AML-193 (cell line): ENCODE measurements at places on chromosomes 2 and 18.

GRCh38 chr2:40962026-40962425 lies 510.1 kb upstream of the SLC8A1 start:
- no peak for DNase-seq

GRCh38 chr2:6812857-6813530 lies 52.7 kb downstream of the CMPK2 start:
- DNase-seq = no peak

DNA sequence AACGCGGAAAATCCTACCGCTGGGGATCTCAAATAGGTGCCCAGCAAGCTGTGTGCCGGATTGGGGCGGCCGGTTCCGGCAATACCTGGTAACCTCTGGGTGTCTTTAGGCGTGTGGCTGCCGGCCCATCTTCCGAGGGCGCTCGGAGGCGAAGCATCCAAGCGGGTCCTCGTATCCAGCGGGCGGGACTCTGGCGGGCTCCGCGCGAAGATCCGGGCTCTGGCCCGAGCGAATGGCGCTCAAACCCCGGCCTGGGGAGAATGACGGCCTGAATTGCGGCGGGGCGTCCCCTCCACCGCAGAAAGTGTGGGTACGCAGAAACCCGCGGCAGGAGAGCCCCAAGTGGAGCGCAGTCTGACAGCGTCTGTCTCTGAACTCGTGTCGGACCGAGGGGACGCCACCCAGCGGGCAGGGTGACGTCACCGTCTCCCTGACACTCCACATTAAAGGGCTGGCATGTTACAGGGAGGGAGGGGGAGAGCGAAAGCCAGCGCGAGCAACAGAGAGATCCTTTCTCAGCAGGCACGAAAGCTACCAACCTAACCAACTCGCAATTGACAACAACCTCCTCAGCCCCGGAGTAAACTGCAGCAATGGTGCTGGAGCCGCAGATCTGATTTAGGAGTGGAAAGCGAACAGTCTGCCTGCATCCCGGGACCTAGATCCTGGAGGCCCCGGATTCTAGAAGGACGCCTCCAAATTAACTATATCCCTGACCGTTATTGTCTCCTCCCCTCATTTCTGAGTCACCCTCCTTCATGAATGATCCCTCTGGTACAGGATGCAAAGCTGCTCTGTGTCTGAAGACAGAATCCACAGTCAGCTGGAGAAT lies at the start of gene SKOR2:
SKOR2 (minus strand) TSS at position 372 of the 832 bp plus-strand sequence. CDS start 2,477 bp downstream, outside the sequence.
- DNase-seq = no peak

DNA sequence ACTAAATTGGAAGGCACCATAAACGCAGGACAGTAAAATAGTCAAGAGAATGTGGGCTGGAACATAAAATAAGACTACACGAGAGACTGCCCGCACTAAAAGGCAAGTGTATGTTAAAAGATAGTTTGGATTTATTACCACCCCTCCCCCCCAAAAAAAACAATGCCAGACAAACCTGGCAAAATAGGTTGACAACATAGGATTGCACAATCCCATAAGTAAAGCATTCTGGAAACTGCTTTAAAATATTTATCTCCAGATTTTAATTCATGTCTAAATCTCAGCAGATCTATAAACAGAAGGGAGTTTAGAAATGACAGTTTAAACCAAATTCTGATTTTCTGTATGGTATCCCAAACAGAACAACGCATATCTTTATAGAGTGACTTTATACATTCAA lies 455.1 kb downstream of the ERBB4 start:
- DNase-seq = no peak

- no peak for DNase-seq
Measured at GRCh38 chr2:199602271-199602895, 144.6 kb upstream of the SATB2 start.

- no peak for DNase-seq
Measured at GRCh38 chr2:189260361-189260814, 80.8 kb upstream of the COL5A2 start.
